HT-29 (cell line): ENCODE measurements at places on chromosomes 4 and X. TPM values are rescaled to one million over a fixed set of nuclear protein-coding genes. Genes with fewer than 3 reads are reported as not detected.

ATP11C gene
- 0.94 and 1.0 TPM in 2 replicates for total RNA-seq

GRCh38 chr4:78764498-78764961 is 11.6 kb upstream of the BMP2K start:
- DNase-seq, result no peak

ARHGEF38 gene
- 3.6 and 5.0 TPM in 2 replicates for total RNA-seq

OPN1MW2 gene
- total RNA-seq, result not detected in 2 replicates

- no peak for DNase-seq
Measured at GRCh38 chr4:47427935-47428334, 35.6 kb downstream of the COMMD8 start.

GRCh38 chr4:113998531-113998930 is 19.1 kb upstream of the ARSJ start:
- no peak for DNase-seq

WDFY3 gene
- total RNA-seq, result 18.7 and 23.0 TPM in 2 replicates

FREM3 gene
- total RNA-seq, result not detected in 2 replicates

- DNase-seq, result peak; percentile 57
Measured at GRCh38 chr4:89598602-89599001, 238.4 kb downstream of the SNCA start.

- no peak for DNase-seq
Measured at GRCh38 chr4:27844376-27844775, 983.7 kb downstream of the STIM2 start.

TMEM35A gene
- total RNA-seq, result not detected in 2 replicates

DNA sequence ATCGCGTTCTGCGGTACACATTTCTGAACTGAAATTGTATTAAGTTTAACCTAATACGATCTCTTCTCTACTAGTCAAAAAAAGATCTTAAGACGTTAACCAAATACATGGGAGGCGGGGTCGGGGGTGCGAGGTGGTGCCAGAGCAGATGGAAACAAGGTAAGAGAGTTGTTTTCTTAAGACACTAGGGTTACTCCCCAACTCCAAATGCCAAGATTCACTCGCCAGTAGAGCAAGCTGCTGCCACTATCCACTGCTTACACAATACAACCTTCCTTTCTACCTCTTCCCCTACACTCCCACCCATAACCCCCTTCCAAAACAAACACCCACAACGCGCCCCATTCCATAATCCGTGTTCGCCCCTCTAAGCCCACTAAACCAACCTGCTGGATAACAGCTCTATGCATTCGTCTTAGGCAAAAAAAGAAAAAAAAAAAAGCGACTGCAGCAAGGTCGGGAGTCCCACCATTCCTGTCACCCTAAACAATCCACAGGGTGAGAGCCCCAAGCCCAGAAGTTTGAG is 1.3 kb downstream of the LCORL start:
- peak; percentile 28 for DNase-seq

STBD1 gene
- total RNA-seq, result 3.3 and 4.0 TPM in 2 replicates

ABCG2 gene
- total RNA-seq, result 51.2 and 55.5 TPM in 2 replicates

- no peak for DNase-seq
Measured at GRCh38 chrX:11739776-11740175, 18.3 kb upstream of the MSL3 start.

- DNase-seq, result no peak
Measured at GRCh38 chr4:836003-836511, 10.1 kb upstream of the CPLX1 start.

GRCh38 chrX:5852941-5853340 is 375.7 kb downstream of the NLGN4X start:
- DNase-seq, result no peak

SSX2 gene
- total RNA-seq, result not detected in 2 replicates

- DNase-seq, result no peak
Measured at GRCh38 chrX:153029875-153030274, 26.4 kb upstream of the PNMA3 start.

GRCh38 chr4:43411226-43411625 is 518.7 kb downstream of the GRXCR1 start:
- no peak for DNase-seq

- DNase-seq, result no peak
Measured at GRCh38 chrX:128078545-128078944, 26.3 kb upstream of the ACTRT1 start.

ARX gene
- total RNA-seq, result not detected in 2 replicates

GRCh38 chr4:15670576-15670975 is 11.1 kb upstream of the FAM200B start:
- DNase-seq, result no peak

DNA sequence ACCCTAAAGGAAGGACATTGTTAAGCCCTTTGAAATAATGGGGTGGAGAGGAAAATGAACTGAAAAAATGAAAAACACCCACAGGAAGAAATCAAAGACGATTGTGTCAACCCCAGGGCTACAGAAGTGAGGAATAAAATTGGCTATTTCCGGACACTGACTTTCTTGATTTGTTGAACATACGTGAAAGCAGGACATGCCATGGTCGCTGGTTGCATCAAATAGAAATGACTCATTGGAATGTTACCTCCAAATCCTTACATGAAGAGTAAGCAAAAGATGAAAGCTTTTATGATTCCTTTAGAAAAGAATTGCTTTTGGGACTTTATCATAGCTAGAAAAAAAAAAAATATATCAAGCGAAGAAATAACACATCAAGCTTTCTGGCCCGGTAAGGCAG is 75.3 kb downstream of the DCUN1D4 start:
- no peak for DNase-seq

DNA sequence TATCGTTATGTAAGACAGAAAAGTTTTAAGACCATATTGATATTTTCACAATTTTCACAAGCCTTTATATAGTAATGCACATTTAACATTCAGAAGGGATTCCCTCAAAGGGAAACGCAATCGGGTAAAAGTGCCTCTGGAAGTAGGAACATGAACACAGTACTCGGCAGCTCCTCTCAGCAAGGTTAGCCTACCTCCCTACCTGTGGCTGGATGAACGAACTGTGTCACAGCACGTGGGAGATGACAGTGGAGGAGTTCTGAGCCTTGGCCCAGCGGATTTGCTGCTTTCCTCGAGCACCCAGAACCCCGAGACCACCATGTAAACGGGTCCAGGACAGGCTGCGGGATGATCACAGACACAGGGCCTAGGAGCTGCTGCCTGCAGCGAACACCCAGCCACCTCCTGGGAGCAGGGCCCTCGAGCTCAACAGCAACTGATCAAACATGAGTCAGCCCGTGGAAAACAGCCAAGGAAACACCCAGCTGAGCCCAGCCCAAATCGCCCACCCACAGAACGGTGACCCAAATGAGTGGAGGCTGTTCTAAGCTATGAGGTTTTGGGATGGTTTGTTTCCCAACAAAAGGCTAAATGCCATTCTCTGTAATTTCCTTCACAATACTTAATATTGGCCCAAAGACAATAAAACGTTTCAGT is 30.4 kb downstream of the FAT1 start:
- peak; percentile 74 for DNase-seq

RPS6KA6 gene
- total RNA-seq, result 0.61 and 2.5 TPM in 2 replicates

GRCh38 chr4:55768291-55768690 is 51.3 kb upstream of the EXOC1L start:
- DNase-seq, result no peak

DNA sequence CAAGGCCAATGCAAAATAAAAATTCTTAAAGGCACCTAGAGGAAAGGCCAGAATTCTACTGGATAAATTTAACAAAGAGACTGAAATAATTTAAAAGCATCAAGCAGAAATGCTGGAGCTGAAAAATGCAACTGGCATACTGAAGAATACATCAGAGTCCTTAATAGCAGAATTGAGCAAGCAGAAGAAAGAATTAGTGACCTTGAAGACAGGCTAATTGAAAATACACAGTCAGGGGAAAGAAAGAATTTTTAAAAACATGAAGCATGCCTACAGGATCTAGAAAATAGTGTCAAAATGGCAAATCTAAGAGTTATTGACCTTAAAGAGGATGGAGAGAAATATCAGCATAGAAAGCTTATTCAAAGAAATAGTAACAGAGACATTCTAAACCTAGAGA is 371.7 kb downstream of the KLHL13 start:
- DNase-seq, result no peak

- peak; percentile 51 for DNase-seq
Measured at GRCh38 chr4:74368596-74368995, 3.7 kb downstream of the EREG start.

DNA sequence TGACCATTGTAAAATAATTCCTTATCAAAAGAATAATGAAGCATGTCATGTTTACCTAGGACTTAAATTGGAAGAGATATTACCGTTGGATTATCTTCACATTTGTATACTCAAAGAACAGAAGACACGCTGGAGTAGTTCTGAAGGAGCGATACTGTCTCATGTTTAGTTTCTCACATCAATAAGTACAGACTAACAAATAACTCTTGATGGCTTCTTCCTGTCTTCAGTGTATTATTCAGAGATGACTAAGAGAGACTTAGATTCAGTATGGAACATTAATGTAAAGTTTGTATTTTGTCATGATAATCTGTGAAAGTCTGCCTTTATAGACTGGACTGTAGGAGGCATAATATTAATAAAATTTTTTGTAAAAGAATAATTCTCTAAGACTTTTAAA is 72.7 kb downstream of the SPRY1 start:
- no peak for DNase-seq

DNA sequence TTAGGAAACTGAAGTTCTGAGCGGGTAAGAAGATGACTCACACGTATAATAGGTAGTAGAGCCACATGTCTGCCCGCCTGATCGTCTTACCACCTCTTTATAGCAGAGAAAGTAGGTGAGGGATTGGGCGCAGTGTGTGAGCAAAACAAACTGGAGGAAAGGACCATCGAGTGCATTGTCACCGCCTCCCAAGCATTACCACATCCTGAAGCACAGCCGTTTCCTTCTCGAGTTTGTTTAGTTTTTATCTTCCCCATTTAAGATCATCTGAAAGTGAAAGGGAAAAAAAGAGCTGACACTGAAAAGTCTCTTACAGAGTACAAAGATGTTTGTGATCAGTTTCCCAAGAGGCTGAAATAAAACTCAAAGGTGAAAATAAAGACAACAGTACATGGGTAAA is 14.8 kb downstream of the PDK3 start:
- peak; percentile 20 for DNase-seq

DNA sequence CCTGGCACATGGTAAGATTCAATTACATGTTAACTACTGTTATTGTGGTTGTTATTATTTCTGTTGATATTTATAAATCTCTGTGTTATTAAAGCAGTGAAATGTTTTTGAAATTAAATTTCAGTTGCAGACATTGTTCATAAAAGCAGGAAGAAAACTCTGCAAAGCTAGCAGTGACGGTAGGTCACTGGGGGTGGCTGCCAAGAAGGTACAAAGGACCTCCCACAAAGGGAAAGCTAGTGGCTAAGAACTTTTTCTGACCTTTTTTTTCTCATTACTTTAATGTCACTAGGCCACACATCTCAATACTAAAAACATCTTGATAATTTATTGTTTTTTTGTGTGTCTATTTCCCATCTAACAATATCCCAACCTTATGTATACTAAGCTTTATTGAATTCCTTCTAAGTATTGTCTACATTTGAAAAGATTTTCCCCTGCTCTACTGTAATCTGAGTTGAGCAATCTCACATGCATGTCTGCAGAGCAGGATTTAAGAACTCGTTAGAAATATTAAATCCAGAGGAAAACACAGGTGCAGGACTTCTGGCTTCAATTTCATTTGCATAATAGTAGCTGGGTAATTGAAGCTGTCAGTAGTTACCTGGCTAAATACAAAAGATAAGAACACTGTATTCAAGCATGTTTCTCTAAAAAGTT is 197.3 kb downstream of the CFAP299 start:
- no peak for DNase-seq

- no peak for DNase-seq
Measured at GRCh38 chrX:111443946-111444345, 32.0 kb upstream of the DCX start.

GRCh38 chr4:39305912-39306677 is 60.1 kb downstream of the RFC1 start:
- no peak for DNase-seq

SPANXB1 gene
- not detected in 2 replicates for total RNA-seq

DNA sequence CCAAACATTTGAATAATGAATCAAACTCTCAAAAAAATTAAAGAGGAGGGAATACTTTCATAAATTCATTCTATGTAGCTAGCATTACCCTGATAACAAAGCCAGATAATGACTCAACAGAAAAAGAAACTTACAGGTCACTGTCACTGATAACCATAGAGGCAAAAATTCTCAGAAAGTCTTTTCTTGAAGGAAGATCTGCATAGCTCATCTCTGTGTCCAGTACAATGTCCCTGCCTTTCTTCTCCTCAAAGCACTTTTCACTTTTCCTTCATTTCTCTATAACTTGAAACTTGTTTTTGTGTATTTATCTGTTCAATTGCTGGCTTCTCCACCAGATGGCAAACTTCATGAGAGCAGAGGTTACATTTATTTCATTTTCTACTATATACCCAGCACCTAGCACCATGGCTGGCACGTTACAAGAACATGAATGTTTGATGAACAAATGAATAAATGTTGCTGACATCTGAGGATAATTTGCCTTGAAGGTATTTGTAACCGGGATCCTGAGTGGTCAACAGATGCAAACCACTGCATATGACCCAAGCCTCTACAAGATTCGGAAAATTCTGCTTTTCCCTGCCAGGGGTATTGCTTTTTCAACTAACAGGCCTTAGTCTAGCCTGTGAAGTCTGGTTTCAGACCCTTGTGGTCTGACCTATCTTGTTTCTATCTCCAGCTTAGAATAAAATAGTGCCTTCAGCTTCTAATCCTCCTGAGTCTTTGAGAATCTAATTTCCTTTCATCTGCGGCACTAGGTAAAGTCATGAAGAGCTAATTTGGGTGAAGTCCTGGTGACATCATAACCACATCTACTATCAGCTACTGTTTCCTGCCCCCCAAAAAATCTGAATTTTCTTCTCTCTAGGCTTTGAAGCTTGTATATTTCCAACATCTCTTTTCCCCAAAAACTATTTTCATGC is 52.5 kb upstream of the ANTXR2 start:
- DNase-seq, result peak; percentile 73
